ENCODE measurements at places on chromosomes 1 and 21.

- no peak for DNase-seq
Measured at GRCh38 chr1:154351363-154352068, 26.2 kb downstream of the ATP8B2 start.

- no peak for DNase-seq
Measured at GRCh38 chr1:243601720-243602119, 248.3 kb downstream of the AKT3 start.

DNA sequence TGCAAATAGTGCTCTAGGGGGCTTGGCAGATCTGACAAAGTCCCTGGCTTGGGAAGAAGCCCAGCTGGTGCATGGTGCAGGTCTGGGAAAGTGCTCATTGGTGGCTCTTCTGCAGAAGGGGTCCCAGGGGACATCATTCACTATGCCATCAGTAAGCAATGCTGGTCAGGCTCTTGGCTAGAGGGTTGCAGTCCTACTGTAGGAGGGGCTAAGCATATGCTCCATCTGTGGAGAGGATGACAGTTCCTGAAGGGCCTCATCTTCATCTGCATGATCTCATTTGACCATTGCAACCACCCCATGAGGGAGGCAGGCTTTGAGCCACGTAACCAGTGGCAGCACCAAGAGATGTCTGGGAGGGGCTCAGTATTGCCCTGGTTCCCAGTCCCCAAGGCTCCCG lies 31.5 kb upstream of the VASH2 start:
- no peak for DNase-seq

DNA sequence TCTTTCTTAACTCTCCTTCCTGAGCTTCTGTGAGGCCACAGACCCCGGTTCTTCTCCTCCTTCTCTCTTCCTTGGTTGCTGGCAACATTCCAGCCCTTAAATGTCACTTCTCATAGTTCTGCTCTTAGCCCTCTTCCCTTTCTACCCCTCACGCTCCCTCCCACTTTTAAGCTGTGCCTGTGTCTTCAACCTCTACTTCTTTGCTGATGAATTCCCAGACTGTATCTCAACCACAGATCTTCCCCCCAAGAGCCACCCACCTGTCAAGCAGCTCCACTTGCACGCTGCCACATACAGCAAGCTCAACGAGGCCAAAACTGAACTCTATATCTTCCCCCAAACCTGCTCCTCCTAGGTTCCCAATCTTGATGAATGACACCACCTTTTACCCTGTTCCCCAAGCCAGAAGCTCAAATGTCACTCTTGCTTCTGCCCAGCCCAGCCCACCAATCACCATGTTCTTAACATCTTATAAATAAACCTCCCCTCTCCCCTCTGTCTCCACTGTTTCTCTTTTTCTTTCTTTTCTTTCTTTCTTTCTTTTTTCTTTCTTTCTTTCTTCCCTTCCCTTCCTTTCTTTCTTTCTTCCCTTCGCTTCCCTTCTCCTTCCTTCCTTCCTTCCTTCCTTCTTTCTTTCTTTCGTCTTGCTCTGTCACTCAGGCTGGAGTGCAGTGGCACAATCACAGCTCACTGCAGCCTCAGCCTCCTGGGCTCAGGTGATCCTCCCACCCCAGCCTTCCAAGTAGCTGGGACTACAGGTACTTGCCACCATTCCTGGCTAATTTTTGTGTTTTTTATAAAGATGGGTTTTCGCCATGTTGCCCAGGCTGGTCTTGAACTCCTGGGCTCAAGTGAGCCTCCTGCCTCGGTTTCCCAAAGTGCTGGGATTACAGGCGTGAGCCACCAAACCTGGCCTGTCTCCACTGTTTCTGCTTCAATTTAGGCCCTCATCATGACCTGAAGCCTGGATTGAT lies 19.8 kb upstream of the PTP4A2 start:
- no peak for DNase-seq

DNA sequence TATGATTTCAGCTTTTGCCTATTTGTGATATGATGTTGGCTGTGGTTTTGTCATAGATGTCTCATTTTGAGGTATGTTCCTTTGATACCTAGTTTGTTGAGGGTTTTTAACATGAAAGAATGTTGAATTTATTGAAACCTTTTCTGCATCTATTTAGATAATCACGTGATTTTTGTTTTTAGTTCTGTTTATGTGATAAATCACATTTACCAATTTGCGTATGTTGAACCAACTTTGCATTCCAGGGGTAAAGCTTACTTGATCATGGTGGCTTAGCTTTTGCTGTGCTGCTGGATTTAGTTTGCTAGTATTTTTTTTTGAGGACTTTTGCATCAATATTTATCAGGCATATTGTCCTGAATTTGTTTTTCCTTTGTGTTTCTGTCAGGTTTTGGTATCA lies 26.5 kb upstream of the IFI16 start:
- no peak for DNase-seq

DNA sequence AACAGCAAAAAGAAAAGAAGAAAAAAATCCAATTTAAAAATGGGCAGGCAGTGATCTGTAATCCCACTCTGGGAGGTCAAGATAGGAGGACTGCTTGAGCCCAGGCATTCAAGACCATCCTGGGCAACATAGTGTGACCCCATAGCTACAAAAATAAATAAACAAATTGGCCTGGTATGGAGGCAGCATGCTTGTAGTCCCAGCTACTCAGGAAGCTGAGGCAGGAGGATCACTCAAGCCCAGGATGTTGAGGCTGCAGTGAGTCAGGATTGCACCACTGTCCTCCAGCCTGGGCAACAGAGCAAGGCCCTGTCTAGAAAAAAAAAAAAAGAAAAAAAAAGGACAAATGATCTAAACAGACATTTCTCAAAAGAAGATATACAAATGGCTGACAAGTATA lies 99.6 kb downstream of the EIF4G3 start:
- DNase-seq = no peak

DNA sequence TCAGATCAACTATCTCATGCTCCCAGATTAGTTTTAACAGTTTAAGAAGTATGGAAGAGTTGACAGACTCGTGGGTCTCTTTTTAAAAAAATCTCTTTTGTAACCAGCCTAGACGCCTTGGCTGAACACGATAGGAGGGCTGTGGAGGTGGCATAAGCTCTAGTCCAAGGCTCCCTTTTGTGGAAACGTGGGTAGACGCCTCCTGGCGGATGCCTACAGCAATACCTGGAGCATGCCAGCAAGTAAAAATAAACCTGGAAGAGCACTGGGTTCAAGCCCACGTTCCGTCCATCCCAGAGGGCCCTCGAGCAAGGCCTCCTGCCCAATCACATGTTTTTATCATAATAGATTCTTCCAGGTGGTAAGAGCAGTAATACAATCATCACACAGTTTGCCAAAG lies 87.9 kb downstream of the RGS7 start:
- no peak for DNase-seq

DNA sequence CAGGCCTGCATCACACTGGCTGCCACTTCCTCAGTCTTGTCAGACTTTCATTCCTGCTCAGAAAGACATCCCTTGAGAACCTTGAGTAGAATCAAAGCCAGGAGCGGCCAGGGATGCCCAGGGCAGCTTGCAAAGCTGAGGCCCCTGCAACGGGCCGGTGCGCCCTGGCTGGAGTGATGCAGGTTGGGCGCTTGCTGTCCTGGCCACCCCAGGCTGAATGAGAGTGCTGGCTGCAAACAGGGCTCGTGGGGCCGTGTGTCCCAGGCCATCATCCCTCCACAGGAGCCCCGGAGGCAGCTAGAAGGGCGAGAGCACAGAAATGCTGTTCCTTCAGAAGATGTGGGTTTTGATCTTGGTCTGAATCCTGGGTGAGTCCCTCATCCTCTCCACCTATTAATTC lies 67.2 kb upstream of the FAM20B start:
- no peak for DNase-seq

- no peak for DNase-seq
Measured at GRCh38 chr1:181104790-181105133, 16.3 kb downstream of the IER5 start.

- DNase-seq = no peak
Measured at GRCh38 chr1:40987439-40988276, 8.2 kb downstream of the CTPS1 start.

- DNase-seq = no peak
Measured at GRCh38 chr1:245956225-245956624, 550.9 kb downstream of the SMYD3 start.

DNA sequence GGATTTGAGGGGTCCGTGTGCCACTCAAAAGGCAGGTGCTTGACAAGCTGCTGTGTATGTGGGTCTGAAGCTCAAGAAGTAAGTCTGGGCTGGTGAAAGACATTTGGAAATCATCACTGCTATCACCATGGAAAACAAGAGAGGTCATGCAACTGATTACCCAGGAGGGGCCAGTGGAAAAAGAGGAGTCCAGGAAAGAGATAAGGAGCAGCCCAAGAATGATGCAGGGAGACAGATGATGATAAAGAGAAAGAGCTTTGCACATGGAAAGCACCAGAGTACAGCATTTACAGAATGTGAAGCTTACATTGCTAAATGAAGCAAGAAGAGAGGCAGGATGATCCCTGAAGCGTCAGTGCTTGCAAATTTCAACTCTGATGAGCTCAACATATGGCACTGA lies 203.2 kb downstream of the SETD4 start:
- DNase-seq = no peak

- no peak for DNase-seq
Measured at GRCh38 chr1:57724535-57724934, 300.7 kb upstream of the DAB1 start.

DNA sequence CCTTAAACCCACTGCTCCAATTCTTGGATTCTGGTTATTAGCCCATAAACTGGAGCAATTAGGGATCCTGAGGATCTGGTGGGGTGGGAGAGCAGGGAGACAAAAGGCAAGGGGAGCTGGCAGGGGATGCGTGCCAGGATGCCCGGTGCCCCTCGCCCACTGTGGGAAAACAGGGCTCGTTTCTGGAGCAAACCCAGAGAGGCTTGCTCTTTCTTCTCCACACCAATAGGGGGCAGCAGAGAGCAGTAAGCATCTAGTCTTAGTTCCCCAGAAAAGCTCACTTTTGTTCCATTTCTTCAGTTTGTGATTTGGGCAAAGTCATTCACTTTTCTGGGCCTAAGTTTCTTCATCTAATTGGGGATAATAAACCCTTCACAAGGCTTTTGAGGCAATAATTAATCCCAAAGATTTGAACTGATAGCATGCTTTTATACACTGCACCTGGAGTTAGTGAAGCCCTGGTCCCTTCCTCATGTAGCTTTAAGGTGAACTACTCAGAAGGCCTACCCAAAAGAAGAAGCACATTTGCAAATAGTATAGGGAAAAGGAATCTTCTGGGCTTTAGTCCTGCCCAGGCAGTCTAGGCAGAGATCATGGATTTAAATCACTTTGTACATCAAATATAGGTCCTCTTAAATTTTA lies 160.6 kb upstream of the USP24 start:
- no peak for DNase-seq

GRCh38 chr21:33642896-33643657 lies 776 bp downstream of the ITSN1 start:
- no peak for DNase-seq

DNA sequence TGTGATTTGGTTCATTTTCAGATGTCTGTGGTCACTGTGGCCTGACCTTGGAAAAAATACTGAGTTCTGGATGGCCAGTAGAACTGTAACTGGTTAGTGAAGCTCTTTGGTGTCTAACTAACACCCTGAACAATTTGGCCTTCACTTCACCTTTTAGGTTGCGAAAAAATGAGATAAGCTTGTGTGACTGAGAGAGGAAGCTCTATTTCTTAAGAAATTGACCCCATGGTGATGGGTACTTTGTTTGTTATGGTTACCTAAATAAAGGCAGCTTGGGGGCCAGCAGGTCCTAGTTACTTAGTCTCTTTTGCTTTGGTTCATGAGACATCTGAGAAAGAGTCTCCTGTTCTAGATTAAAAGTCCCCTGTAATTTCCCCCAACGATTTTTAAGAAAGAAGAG lies 181.6 kb downstream of the ZNF326 start:
- DNase-seq = no peak

DNA sequence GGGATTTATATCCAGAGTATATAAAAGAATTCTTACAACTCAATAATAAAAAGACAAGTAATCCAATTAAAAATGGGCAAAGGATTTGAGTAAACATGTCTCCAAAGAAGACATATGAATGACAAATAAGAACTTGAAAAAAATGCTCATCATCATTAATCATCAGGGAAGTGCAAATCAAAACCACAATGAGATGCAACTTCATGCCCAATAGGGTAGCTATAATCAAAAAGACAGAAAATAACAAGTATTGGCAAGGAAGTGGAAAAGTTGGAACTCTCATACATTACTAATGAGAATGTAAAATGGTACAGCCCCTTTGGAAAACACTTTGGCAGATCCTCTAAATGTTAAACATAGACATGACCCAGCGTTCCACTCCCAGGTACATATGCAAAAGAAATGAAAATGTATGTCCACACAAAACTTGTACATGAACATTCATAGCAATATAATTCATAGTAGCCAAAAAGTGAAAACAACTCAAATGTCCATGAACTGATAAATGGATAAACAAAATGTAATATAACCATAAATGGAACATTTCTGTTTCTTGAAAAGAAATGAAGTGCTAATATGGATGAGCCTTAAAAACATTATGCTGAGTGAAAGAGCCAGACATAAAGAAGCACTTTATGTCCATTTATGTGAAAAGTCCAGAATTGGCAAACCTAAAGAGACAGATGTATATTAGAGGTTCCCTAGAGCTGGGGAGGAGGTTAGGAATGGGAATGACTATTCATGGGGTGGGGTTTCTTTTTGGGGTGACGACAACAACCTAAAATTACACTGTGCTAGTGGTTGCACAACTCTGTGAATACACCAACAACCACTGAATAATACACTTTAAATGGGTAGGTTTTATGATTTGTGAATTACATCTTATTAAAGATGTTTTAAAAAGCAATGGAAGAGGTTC lies 259.7 kb downstream of the RHOU start:
- no peak for DNase-seq

GRCh38 chr1:209758400-209758799 lies 2.5 kb downstream of the TRAF3IP3 start:
- no peak for DNase-seq

DNA sequence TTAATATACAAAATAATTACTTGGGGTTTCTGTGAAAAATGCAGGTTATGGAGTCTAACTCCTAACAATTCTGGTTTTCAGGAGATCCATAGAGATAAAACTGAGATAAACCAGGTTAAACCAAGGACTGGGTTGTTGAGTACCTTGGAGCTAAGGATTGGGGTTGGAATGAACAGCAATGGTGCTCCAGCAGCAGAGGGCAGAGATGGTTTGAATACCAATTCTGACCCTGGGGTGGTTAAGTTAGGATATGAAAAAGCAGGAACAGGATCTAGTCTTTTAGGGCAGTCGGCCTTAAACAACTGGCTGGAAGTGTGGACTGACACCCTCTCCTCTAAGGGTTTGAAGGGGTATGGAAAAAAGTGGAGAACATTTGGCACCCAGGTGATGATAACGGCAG lies 53.0 kb downstream of the UROD start:
- no peak for DNase-seq

GRCh38 chr1:201427963-201428362 lies 6.4 kb upstream of the TNNI1 start:
- DNase-seq = no peak

- no peak for DNase-seq
Measured at GRCh38 chr1:245710961-245711903, 556.4 kb downstream of the KIF26B start.

- DNase-seq = peak; percentile 65
Measured at GRCh38 chr1:3174487-3175247, 105.7 kb downstream of the PRDM16 start.

- peak; percentile 8 for DNase-seq
Measured at GRCh38 chr1:171486048-171486519, 754 bp downstream of the PRRC2C start.

GRCh38 chr1:152953761-152954160 lies 6.8 kb downstream of the SPRR5 start:
- DNase-seq = no peak
